ENCODE measurements at places on chromosomes 3 and 15.

DNA sequence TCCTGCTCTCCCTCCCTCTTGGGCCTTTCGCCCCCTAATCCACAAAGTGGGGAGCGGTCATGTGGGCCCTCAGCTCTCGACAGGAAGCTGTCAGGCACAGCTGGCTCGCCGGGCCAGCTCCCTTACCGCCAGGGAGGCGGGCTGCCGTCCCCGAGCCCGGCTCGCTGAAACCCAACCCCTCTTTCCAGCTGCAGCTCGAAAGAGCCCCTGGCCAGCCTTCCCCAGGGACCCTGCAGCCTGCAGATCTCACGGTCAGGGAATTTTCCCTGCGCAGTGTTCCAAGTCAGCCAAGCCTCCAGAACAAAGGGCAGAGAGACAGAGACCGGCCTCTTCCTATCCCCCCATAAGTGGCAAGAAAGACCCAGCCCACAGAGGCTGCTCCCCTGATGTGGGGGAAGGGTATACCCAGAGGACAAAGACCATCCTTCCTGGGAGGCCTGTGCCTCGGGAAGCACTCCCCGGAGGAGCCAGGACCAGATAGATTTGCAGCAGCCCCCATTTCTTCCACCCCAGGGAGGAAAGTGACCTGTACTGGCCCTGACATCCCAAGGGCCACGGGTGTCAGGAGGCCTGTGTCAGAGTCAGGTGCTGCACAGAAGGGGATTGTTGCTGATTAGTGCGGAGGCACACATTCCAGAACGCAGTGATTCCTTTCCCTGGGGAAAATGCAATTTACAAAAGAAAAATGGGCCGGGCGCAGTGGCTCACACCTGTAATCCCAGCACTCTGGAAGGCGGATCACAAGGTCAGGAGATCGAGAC, 32.6 kb downstream of the MAGEF1 start:
- DNase-seq, result no peak

- DNase-seq, result no peak
Observed at GRCh38 chr3:62795978-62796657, 79.1 kb downstream of the CADPS start.

DNA sequence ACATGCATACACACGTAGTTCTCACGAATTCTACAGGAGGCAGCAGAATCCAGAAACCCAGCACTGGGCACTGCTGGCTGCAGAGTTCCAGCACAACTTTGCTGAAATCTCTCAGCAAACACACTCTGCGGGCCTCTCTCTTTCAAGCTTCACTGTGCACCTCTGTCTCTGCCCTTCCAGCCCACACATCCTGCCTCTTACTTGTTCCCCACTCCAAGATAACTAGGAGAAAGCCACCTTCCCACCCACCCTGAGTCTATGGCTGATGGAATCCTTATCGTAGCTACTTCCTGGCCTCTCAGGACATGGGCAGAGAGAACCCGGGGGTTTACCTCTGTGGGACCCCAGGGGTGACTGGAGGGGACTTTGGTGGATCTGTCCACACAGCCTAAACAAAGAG, 11.9 kb downstream of the ANP32A start:
- DNase-seq, result no peak

GRCh38 chr3:31370681-31371080, 162.0 kb upstream of the STT3B start:
- DNase-seq, result no peak

DNA sequence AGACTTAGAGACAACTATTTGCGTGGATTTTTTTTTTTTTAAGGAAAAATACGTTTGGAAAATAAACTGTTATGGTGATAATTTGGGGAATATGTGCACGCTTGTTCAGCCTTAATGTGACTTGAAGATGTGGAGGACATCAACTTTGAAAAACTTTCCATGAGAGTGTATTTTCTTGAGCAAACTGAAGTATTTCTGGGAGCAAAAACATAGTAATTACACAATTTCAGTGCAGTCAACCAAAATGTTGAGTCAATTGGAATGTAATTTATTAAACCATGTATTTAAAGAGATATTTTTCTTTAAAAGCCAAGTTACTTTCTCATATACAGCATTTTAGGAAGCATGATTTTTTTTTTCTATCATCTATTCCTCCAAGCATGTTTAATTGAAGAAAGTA, 80.3 kb upstream of the FLNB start:
- no peak for DNase-seq

DNA sequence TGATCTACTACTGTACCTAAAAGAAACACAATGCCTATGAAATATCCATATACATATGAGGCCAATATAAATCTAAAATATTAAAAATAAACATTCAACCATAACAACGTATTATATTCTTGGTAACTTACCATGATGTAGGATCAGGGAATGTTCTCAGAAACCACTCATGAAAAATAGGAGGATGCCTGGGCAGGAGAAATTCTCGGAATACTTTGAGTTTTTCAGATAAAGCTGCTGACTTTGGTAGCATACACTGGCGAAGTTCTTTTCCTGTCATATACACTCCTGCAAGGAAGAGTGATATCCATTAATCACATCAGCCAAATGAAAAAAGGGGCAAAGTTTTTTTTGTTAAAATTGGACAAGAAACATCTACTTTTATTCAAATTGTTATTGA, 11.3 kb upstream of the XRN1 start:
- no peak for DNase-seq

DNA sequence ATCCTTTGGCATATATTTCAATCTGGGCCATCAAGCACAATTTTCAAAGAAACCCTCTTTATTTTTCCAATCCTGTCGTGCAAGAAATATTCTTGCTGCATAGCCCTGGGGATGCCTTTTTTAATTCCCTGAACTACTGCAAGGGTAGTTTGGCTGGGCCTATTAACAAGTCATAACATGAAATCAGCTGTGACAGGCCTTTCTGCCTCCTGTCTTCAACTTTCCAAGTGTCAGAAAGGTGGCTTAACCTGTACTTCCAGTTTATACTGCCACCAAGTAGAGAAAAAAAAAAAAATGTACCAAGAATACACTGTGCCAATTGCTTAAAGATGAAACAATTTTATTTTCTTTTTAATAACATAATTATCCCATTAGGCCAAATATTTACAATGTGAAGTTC, 32.4 kb upstream of the SPPL2A start:
- DNase-seq, result no peak

DNA sequence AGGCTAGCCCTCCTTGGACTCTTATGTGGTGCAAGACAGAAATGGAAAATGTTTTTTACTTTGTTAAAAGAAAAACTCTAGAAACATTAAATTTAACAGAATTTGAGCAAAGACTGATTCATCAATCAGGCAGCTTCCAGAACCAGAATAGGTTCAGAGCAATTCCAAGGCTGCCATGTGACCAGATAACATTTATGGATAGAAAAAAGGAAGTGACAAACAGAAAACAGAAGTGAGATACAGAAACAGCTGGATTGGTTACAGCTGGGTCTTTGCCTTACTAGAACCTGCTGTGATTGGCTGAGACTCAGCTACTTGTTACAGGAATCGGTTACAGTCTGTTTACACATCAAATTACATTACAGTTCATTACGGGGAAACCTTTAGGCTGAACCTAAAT, 22.5 kb upstream of the OTOL1 start:
- no peak for DNase-seq

DNA sequence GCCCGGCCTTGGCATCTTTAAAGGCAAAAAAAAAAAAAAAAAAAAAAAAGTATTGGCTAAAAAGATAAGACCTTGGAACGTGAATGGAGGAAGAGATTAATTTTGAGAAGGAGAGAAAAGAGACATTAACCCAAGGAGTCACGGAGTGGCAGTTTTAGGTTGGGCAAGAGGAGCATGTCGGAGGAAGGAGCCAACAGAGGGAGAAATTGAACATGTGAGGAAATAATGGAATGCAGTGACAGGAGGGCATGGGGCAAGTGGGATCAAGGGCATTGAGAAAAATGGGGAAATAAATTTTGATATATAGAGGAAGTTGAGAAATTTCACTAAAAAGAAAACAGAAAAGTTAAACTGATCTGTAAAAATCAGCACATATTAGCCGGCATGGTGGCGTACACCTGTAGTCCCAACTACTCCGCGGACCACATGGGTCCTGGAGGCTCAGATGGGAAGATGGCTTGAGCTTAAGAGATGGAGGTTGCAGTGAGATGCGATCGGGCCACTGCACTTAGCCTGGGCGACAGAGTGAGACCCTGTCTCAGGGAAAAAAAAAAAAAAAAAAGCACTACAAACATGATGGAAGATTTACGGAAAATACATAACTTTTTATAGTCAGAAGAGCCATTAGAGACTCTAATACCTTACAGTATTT, 1.2 kb downstream of the HAUS2 start:
- no peak for DNase-seq

- DNase-seq, result no peak
Observed at GRCh38 chr3:136606990-136607389, 145.2 kb downstream of the STAG1 start.

DNA sequence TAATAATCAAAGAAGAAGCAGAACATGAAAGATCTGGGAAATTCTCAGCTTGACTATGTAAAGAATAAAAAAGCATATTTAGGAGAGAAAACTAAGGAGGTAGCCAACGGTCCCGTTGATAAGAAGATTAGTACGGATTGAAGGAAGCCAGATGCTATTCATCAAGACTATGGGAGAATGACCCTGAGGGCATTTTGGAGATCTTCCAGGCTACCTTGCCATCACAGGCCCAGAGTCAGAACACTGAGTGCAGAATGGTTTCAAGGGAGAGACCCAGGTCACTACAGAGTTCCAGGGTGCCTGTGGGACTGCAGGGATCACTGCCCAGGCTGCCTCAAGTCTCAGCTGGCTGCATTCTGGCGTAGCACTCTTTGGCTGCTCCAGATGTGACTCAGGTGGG, 752.9 kb upstream of the ARPP21 start:
- DNase-seq, result no peak

- DNase-seq, result no peak
Observed at GRCh38 chr15:75200765-75201615, 692 bp upstream of the C15orf39 start.

DNA sequence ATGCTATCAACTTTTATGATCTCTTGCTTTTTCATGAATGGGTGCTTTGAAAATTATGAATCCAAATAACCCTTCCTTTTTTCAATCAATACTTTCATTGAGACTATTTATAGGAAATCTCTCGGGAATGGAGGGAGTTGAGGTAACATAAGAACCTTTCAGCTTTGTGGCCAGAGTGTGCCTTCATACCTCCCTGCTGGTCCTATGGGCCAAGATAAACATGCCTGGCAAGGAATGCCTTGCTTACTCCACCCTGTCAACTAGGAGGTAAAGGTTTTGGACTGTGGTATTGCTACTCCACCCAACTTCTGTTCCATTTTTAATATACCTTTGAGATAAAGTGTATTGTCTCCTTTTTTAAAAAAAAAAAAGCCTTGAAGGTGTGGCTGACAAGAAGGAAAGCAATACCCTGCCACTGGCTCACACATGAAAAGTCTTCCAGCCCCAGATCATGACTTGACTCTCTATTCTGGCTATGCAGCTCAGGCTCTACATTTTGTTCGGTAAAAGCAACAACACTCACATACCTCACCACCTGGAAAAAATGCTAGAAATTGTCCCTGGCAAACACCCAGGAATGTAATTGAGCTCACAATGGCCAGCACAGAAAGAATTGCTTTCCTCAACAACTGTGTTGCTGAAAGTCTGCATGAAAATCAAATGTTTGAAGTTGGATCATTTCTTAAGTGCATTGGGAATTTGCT, 35.8 kb downstream of the COL8A1 start:
- no peak for DNase-seq

- no peak for DNase-seq
Observed at GRCh38 chr3:54157860-54158259, 35.5 kb downstream of the CACNA2D3 start.

DNA sequence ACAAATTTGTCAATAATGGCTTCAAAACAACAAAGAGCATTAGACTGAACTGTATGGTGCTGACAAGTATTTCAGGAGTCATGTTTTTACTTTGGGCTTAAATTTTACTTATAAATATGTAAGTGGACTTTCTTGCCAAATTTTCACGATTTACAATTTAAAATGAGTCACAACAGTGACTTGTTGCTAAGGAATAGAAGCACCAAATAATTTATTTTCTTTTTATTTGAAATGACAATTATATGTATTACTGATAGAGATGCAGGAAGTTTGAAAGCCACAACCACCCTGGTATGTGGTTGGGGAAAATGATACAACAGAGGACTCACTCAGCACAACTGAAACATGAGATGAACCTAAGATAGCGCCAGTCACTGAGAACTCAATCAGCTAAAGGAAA, 90.3 kb downstream of the FMN1 start:
- DNase-seq, result no peak

DNA sequence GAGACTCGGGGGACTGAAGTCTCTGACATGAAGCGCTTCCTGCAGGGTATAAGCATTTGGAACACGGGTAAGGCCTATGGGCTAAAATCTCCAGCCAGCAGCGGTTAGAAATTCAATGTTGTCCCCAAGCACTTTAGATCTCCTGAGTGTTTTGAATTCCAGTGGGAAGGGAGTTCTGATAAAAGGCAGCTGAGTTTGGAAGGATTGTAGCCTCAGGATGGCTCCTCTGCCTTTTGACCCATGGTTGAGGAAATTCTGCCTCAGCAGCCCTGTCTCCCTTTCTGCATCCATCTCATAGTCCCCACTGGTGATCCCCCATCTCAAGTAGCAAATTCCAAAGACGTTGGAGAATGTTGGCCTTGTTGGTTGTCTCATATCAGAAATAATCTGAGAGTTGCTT, 24.2 kb upstream of the HACD2 start:
- no peak for DNase-seq

DNA sequence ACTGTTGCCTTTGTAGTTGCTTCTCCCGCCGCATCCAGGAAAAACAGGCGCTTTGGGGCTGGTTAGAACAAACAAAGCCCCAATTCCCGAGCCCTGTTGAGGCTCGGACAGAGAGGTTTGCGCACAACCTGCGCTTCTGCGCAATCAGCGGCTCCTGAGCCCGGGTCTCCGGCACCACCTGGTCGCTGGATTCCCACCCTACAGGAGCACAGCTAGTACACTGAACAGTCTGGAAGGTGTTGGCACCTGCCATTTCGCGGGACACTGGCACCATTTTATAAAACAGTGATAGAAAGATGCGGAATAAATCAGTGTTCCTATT, 13.8 kb downstream of the ZIC4 start:
- DNase-seq, result no peak

DNA sequence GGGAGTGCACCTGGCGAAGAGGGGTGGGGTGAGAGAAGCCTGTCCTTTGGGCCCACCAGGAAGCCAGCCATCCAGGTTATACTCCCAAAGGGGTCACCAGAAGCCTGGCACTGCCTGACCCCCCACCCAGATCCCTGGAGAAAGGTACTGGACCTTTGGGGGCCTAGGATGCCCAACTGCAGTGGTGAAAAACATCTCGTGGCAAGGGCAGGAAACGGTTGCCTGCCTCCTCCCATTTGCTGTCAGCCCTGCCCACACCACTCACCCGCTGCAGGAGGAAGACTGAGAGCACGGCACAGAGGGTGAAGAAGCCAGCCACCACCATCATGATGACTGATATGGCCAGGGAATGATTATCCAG, 2.2 kb upstream of the ULK3 start:
- DNase-seq, result no peak

GRCh38 chr3:38966811-38967692, 84.7 kb downstream of the SCN11A start:
- DNase-seq, result no peak

DNA sequence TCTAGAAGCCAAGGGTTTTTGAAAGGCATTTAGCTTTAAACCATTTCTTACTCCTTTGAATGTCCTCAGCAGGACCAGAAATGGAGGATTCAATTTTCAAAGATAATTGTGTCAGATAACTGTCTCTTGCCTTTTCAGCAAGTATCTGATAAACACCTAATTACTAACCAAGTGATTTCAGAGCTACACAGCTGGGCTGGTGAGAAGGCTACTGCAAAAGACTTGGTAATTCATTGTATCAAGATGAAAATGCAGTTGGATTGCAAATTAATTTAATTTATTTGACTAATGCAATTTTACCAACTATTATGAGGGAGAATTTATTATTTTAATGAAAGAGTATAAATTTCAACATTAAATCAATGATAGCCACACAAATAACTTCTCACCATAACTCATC, 165.4 kb downstream of the ROBO1 start:
- no peak for DNase-seq
